Spleen (tissue), 13 donors: ENCODE measurements at places on chromosomes 6 and 20.
A peak's percentile ranks its signal among the peaks of the same experiment; 100 is the strongest.

GRCh38 chr6:113846577-113846976 is 10.6 kb upstream of the MARCKS start:
- no peaks in the 10 kb centered on the region for H3K27me3 ChIP-seq
- no peaks in the 10 kb centered on the region for H3K36me3 ChIP-seq
- no peak for DNase-seq

GRCh38 chr6:4350567-4351519 is 215.5 kb upstream of the ECI2 start:
- H3K4me3 ChIP-seq = no peak overlapping the region
- H3K27ac ChIP-seq = no peak overlapping the region
- peaks cover 9% of the 10 kb centered on the region for H3K4me1 ChIP-seq
- DNase-seq = no peak
- H3K27me3 ChIP-seq = no peaks in the 10 kb centered on the region

DNA sequence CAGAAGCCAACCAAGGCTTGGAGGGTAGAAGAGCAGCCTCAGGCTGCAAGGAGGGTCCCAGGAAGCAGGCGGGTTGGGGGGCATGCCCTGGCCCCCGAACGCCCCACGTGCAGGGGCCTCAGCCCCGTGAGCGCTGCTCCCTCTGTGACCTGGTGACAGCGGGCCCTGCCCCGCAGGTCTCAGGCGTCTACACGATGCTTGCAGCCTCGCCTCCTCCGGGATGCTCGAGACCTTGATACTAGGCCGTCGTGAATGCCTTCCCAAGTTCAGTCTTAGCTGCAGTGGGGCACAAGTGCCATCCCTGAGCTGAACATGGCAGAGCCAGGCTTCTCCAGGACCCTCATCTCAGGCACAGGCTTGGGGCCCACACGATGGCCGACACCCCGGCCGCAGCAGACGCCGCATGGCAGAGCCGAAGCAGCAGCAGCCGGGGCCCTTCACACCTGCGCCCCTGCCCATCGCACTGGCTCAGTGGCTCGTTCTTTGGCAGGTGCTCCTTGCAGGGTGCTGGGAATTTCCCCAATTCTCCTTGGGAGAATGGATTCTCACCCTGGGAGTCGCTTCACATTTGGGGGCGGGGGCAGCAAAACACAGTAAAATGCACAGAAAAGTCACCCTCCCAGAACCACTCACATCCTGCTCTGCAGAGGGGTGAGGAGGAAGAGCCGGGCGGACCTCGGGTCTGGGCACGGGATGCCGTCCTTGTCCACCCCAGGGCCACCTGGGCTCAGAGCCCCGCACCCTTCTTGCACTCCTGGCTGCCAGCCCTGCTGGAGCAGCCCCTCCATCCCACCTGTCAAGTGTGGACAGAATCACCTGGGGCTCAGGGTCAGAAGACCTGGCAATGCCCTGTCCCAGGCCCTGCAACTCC is 161.8 kb downstream of the DLL1 start:
- DNase-seq = peak; percentile 63
- H3K4me3 ChIP-seq = no peak overlapping the region
- H3K36me3 ChIP-seq = no peaks in the 10 kb centered on the region
- no peak overlapping the region for H3K27ac ChIP-seq
- no peaks in the 10 kb centered on the region for H3K27me3 ChIP-seq

DNA sequence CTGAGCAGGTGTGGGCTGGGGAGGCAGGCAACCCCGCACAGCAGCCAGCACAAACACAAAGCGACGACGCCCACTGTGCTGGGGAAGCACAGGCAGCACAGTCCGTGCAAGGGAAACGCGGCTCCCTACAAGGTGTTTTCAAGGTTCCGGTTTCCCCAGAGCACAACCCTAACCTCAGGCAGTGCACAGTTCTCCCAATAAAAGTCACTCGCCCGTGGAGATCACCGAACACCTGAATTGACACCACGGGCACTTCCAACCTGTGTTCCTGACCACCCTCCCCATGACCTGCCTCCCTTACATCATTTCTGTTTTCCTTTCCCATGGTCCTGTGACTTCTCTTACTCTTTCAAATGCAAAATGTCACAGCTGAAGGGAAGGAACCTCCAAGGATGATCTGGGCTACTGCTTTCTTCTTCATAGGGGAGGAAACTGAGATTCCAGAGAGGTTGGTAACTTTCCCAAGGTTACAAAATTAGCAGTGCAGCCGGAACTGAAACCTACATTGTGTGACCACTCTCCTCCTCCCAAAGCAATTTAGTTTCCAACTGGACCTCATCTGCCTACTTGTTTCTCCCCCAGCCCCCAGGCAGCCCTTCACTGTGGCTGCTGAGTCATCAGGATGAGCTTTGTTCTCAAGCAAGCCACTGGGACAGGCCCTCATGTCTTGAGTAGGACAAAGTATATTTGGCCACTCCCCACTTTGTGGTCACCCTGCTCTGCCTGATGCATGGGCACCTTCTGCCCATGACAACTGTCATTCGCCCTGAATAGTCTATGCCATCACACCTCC is 125.3 kb downstream of the ATXN1 start:
- H3K36me3 ChIP-seq = no peaks in the 10 kb centered on the region
- peaks cover 17% of the 10 kb centered on the region for H3K4me1 ChIP-seq
- no peaks in the 10 kb centered on the region for H3K27me3 ChIP-seq
- no peak overlapping the region for H3K27ac ChIP-seq
- no peak overlapping the region for H3K4me3 ChIP-seq

DNA sequence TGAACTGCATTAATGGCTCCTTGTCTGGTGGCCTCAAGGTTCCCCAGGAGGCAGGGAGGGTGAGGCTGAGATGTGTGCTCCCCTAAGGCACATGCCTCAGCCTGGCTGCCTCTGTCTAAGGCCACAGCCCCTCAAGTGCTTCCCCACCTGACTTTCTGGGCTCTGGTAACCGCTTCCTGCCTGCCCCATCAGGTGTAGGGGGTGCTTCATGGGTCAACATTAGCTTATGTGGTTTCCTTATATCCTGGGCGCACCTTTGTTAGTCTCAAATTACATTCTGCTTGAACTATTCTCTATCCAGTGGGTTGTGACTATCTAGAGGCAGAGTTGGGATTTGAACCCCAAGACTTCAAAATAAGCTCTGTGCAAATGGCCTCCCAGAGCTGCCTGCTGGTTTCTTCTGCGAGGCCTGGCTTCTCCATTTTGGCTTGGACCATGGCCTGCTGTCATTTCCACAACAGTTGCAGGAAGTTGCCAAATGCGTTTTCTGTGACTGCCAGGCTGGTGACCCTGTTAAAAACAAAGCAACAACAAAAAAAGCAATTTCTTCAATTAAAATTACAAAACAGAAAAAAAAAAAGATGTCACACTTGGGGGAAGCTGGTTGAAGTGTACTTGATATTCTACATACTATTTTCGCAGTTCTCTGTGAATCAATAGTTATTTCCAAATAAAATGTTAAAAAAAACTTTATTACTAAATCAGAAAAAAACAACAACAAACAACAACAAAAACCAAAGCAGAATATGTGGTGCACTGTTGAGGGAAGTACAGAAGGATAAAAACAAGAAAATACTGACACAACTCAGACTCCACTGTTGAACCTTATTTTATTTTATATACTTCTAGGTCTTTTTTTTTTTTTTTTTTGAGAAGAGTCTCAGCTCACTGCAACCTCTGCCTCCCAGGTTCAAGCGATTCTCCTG is 20.0 kb upstream of the ZNFX1 start:
- H3K4me3 ChIP-seq = no peak overlapping the region
- DNase-seq = no peak
- H3K4me1 ChIP-seq = peaks cover 17% of the 10 kb centered on the region
- H3K27ac ChIP-seq = peak overlapping the region; percentile 72
- peaks cover 14% of the 10 kb centered on the region for H3K36me3 ChIP-seq
- no peaks in the 10 kb centered on the region for H3K27me3 ChIP-seq
